Upper lobe of left lung (tissue), 6 donors: ENCODE measurements at places on chromosomes 11 and 22.
A peak's percentile ranks its signal among the peaks of the same experiment; 100 is the strongest.

- no peak for DNase-seq
These were observed 1350.2 kb upstream of the RAG2 start for GRCh38 chr11:37948258-37948657.

GRCh38 chr11:107549253-107549953 lies 16.1 kb downstream of the ALKBH8 start:
- no peak for DNase-seq

DNA sequence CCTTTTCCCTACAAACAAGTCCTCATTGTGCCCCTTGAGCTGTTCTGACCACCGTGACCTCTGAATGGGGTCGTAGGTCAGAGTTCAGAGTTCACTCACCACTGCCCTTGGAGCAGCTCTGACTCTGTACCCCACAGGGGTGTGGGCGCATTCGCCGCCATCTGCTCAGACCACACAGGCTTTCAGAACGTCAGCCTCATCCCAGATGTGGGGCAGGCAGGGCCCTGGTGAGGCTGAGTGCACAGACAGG lies 14.8 kb upstream of the MUC5B start:
- DNase-seq = no peak

- no peak for DNase-seq
These were observed 38.6 kb downstream of the NRXN2 start for GRCh38 chr11:64684357-64684756.

DNA sequence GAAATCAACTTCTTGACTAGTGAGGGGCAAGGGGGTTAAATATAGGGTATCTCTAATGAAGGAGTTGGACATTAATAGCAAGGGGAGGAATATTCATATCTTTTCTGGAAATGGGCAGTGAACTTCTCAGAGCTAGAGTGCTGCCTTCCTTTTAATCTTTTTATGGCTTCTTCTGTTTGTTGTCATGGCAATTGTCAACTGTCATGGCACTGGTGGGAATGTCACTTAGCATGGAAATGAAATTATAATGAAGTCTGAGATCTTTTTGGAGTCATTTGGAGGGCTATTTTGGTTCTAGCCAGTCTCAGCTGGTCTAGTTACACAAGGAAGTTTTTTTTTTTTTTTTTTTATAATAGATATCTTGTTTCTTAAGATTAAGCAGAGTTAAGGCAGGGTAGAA lies 250.2 kb downstream of the AASDHPPT start:
- no peak for DNase-seq

DNA sequence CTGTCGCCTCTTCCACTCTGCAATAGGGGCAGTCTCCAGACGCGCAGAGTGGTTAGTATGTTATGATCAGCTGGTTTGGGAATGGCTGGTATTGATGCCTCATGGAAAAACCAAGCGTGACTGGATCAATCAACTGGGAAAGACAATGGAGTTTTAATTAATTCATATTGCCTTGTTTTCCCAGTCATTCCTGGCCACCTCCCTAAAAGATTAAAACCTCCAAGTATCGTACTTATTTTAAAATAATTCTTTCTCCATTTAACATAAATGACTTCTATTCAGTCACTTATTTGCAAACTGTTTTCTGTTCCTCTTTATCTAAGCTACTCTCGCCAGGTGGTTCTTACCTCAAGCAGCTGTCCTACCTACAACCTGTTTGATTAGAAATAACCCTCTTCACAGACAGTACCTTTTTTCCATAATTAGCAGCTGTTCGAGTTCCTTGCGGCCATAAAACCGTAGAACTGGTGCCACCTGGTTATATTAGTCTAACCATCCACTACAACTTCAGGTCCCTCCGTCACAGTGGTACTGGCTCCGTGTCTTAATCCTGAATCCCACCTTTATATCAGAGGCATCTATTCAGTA lies 898 bp downstream of the ZNF215 start:
- DNase-seq = no peak

DNA sequence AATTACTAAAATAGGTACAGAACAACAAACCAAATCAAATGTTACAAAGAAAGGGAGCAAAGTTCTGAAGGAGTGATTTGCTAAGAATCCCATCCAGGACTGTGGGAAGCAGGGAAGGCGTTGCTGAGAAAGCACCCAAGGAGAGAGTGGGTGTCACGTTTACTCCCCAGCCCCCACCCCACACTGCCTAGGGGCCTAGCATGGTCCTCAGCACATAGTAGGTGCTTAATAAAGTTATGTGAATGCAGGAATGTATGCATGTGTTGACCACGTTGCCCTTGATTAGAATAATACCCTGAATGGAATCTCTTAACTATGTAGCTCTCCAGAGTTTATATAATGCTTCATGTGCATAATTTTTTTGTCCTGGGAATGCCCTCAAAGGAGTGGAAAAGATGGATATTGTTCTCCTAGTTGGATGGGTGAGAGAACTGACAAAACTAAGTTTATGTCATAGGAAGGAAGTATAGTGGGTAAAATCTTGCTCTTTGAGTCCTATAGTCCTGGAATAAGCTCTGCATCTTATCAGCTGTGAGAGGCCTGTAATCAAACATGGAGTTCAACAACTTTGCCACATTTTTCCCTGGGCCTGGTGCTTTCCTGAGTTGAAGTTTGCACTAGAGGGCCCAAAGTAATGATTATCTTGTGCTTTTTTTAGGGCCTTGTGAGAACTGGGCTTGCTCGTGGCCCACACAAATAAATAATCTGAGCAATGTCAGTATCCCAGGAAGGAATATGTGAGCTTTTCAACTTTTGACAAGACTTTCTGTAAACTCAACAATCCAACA lies 53.8 kb upstream of the LMO2 start:
- DNase-seq = no peak

- no peak for DNase-seq
These were observed 55.5 kb downstream of the FAM83F start for GRCh38 chr22:40050258-40050657.

- no peak for DNase-seq
These were observed 83.6 kb downstream of the PRR5L start for GRCh38 chr11:36379653-36380052.

- no peak for DNase-seq
These were observed 12.2 kb downstream of the MRGPRF start for GRCh38 chr11:69000831-69001242.

DNA sequence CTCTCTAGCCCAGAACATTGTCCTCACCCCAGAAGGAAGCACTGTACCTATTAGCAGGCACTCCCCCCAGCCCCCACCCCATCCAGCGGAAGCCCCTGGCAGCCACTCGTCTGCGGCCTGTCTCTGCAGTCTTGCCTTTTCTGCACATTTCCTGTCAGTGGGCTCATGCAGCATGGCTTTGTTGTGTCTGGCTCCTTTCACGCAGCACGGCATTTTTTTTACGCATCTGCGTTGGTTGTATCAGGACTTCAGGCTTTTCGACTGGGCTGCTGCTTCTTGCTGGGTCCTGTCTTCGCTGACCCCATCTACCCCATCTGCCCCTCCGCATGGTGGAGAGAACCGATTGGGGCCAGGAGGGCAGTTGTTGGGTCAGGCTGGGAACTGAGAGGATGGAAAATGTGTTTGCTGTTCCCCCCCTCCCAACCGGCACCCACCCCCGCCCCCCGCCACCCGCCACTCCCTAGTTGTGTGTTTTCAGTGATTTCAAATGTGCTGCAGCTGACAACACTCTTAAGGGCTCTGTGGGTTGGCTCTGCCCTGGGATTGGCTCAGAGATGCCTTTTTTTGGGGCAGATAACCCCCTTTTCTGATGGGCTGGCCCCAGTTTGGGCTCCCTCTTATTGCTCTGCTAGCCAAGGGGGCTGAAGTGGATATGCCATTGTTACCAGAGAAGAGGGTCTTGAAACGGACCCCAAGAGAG lies 110.0 kb downstream of the KIAA1671 start:
- no peak for DNase-seq

DNA sequence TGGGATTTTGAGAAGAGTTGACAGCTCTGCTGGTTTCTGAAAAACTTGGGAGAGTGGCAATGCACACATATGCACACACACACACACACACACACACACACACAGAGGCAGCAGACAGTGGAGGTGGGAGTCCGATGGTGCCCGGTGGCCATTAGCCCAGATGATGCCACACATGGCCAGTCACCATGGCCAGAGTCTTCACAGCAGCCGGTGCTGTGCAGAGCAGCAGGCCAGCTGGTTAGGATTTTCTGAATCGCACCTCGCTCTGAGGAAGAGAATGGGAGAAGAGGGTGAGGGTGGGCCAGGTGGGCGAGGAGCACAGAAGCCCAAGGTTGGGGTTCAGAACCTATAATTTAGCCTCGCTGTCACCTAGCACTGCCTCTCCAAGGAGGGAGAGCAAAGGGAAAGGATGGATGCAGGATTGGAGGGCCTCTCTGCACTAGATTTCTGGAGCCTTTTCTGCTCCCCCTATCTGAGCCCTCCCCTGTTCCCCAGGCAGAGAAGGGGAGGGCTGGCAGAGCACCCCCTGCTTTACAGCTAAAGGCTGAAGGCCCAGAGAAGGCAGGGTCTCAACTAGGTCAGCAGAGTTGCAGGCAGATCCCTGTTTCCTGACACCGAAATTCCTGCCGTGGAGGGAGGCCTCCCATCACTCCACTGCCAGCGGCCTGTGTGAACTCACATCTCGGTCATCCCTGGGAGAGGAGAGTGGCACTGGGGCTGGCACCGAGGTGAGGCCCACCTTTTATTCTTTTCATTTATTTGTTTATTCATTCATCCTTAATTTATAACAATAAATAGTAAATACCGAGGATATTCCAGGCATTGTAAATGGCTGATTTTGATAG lies 25.8 kb upstream of the FXYD6 start:
- DNase-seq = peak; percentile 8
